Left lobe of liver (tissue), 2 donors: ENCODE measurements at places on chromosomes 7 and 10. TPM values are rescaled to one million over a fixed set of nuclear protein-coding genes. Genes with fewer than 3 reads are reported as not detected.

Gene MGAM2
- total RNA-seq, result 0.05 TPM

Gene ANKRD30A
- not detected for total RNA-seq

GRCh38 chr7:120949998-120950538, 509 bp upstream of the ING3 start:
- no peak for DNase-seq

DNA sequence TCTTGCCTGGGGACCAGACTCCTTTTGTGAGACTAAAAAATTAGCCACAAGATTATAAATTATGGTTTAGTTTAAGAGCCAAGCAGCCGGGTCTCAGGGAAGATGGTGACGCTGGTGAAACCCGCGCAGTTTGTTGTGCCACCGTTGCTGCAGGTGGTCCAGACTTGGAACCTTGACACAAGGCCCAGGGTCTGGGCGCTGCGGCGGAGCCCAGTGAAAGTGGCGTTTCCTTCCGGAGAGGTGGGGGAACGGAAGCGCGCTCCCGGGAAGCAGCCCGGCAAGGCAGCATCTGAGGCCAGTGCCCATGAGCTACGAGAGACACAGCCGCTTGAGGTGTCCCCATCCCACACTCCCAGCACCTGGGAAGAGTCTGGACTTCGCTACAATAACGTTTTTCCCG, 131.6 kb downstream of the SKIDA1 start:
- DNase-seq, result no peak

DNA sequence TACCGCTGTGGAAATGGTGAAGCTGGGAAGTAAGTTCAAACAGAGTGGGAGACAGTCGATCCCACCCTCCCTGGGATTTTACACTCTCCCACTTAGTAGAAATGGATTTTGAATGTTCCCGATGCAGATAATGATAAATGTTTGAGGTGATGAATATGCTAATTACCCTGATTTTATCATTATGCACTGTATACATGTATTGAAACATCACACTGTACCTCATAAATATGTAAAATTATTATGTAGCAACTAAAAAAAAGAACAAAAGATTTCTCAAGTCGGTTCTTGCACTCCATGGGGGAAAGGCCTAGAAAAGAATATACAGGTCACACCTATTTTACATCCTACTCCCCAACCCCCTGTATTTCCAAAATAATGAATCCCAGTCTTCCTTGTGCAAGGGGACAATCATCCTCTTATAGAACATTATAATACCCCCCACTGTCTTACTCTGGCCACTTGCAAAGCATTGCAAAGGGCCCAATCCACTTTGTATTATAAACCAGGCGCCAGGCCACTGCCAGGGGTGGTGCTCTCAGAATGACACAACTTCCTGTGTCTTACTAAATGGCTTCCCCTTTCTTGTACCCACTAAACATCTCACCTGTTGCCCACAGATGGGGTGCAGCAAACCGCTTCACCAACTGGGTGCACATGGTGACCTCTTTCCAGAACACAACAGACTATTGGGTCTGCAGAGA, 20.6 kb upstream of the OR2AE1 start:
- DNase-seq, result no peak

DNA sequence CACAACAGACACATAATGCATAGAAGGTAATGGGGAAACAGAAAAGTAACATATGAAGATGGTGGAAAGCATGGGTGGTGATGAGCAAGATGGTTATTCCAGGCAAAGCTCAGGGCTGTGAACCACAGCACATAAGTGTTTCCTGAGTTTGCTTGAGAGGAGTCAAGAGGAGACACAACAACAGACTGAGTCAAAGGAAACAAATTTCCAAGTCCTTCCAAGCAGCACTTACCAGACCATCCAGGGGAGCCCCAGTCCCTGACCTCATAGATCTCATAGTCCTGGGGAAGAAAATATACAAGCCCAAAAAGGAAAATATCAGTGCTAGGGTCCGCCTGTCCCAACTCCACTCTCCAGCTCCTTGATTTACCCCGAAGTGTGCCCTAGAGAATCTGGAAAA, 216.6 kb upstream of the FZD1 start:
- DNase-seq, result no peak

- DNase-seq, result no peak
These were observed 145.4 kb downstream of the LRRC4 start for GRCh38 chr7:127885843-127886242.
